NCI-H1417 (cell line): ENCODE measurements at places on chromosomes 1 and 21.

GRCh38 chr1:197422993-197423392 lies 154.9 kb downstream of the CRB1 start:
- DNase-seq, result no peak

- no peak for DNase-seq
Measured at GRCh38 chr1:71836904-71837303, 445.4 kb downstream of the NEGR1 start.

- no peak for DNase-seq
Measured at GRCh38 chr1:213269829-213270228, 218.8 kb downstream of the RPS6KC1 start.

GRCh38 chr1:224343679-224344078 lies 13.0 kb upstream of the CNIH4 start:
- DNase-seq, result no peak

GRCh38 chr1:154474802-154475201 lies 27.2 kb upstream of the TDRD10 start:
- DNase-seq, result no peak

- DNase-seq, result no peak
Measured at GRCh38 chr1:59223989-59224634, 72.8 kb upstream of the FGGY start.

GRCh38 chr1:112826217-112826944 lies 111.2 kb upstream of the PPM1J start:
- DNase-seq, result no peak

- DNase-seq, result no peak
Measured at GRCh38 chr21:35336534-35336933, 287.4 kb upstream of the RUNX1 start.
